A549 treated with Hydrocortisone at 1 μM for 4 hours (cell line): ENCODE measurements at places on chromosomes 12 and 14. TPM values are rescaled to one million over a fixed set of nuclear protein-coding genes. Genes with fewer than 3 reads are reported as not detected.

IL26 gene
- not detected in 5 replicates for total RNA-seq

SP7 gene
- 0.06 TPM in 1 of 5 replicates, not detected in the others for total RNA-seq

CNOT2 gene
- 26.9 to 54.9 TPM (median 32.5 TPM) in 5 replicates for total RNA-seq

CCDC197 gene
- total RNA-seq = not detected in 5 replicates

ANAPC7 gene
- total RNA-seq = 50.7 to 55.7 TPM (median 52.6 TPM) in 5 replicates
